NCI-H2171 (cell line): ENCODE measurements at places on chromosomes 16 and 17.

GRCh38 chr17:59783221-59784047 is 76.0 kb downstream of the VMP1 start:
- no peak for DNase-seq

GRCh38 chr16:5444189-5444588 is 346.6 kb upstream of the EEF2KMT start:
- DNase-seq, result no peak

DNA sequence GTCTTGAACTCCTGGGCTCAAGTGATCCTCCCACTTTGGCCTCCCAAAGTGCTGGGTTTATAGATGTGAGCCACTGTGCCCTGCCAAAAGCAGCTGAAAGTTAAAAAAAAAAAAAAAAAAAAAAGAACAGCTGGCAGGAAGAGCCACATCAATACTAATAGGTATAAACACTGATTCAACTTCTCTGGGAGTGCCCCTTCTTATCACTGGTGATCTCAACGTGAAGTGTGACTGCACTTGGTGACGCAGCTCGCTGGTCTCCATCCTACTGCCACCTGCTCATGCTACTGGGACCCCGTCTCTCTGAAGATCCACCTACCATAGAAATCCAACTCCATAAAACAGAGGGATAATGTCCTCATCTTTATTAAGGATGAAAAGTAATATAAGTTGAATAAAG is 40.8 kb downstream of the RNF157 start:
- no peak for DNase-seq

DNA sequence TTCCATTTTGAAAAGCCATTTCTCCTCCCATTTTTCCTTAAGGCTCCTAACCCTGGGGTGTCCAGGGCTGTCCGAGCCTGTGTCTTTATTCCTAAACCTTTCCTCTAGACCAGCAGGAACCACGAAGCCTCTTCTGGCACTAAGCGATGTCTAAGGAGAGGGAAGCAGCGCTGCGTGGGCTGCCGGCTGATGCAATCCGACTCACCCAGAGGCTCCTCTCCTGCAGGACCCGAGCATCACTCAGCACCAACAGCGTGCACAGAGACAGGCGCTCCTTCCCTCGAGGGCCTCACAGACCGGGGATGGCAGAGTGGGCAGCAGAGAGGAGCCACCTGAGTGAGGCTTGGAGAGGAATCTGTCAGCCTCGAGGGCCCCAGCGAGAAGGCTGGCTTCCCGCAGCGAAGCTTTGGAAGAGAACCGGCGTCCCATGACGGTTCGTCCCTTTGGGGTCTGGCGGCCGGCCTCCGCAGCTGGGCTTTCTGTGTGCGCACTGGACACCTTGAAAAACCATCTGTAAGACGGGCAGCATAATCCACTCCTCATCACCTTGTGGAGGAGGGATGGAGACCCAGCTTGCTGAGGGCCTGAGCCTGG is 174.3 kb downstream of the FOXL1 start:
- no peak for DNase-seq

DNA sequence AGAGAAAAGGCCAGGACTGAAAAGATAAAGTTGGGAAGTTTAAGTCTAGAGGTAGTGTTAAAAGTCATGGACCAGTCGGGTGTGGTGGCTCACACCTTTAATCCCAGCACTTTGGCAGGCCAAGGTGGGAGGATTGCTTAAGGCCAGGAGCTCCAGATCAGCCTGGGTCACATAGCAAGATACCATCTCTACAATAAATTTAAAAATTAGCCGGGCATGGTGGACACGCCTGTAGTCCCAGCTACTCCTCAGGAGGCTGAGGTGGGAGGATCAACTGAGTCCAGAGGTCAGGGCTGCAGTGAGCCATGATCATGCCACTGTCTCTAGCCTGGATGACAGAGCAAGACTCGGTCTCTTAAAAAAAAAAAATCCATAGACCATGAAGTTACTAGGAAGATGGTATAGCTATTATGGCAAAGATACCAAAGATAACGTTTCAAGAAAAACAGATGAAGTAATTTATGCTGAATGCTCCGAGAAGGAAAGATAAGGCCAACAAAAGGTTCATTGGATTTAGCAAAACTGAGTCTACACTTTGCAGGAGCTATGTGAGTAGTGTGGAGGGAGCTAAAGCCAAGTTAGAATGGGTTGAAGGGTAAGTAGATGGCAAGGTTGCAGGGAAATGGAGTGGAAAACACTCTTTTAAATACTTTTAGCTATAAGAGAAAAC is 11.7 kb downstream of the TRIM37 start:
- DNase-seq, result no peak

DNA sequence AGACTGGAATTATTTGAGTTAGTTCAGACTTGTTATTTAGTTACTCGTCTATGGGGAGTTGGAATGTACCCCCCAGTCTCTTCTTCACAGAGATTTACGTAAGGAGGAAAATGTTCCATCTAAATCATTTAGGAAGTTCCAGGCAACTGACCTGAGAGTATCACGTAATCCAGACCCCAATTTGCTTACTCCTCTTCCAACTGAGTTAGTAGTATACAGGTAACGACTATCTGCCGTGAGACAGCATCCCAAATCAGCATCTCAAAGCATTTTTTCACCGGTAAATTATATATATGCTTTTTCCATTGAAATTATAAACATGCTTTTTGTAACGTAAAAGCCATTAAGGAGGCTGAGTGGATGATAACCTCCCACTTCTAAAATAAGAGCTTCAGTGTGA is 214.3 kb upstream of the WSB1 start:
- DNase-seq, result no peak

- no peak for DNase-seq
These were observed 22.8 kb downstream of the COX11 start for GRCh38 chr17:54945671-54946070.

GRCh38 chr16:84868829-84869472 is 49.2 kb downstream of the CRISPLD2 start:
- peak; percentile 81 for DNase-seq

DNA sequence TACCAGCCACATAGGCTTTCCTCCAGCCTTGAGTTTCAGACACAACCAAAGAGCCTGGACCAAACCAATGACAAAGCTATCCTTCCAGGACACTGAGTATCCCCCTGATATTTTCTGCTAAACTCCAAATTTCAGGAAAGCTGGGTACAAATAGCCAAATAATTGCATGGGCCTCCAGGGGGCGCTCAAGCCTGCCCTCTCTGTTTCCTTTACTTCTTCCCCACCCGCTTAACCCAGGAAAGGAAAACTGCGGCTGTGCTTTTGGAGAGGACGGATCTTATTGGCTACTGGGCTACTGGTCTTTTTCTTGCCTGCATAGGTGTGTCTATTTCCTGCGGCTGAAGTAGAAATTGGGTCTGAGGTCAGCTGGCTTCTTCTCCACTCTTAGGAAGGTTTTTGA is 30.1 kb downstream of the GNGT2 start:
- peak; percentile 4 for DNase-seq

- no peak for DNase-seq
These were observed 69.2 kb downstream of the CDC27 start for GRCh38 chr17:47119746-47120520.

- no peak for DNase-seq
These were observed 31.9 kb downstream of the EPN2 start for GRCh38 chr17:19269106-19269505.

DNA sequence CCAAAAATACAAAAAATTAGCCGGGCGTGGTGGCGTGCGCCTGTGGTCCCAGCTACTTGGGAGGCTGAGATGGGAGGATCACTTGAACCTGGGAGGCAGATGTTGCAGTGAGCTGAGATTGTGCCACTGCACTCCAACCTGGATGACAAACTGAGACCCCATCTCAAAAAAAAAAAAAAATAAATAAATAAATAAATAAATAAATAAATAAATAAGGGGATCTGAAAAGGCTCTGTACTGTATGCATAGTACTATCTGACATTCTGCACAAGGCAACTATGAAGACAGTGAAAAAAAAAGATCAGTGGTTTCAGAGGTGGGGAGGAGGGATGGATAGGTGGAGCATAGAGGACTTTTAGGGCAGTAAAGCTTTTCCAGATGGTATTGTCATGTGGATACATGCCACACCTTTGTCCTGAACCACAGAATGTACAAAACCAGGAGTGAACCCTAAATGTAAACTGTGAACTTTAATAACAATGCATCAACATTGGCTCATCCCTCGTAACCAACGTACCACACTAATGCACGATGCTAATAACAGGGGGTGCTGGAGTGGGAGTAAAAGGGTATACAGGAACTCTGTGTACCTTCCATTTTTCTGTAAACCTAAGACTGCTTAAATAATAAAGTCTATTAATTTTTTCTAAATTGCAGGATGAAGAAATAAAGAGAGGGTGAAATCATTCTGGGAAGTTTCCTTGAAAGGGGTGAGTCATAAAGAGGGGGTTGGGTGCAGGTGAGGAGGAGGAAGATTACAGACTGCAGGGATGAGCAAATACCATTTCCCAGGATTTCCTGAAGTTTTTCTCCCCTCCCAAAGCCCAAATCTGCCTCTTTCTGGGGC is 155.8 kb upstream of the SDK2 start:
- no peak for DNase-seq

DNA sequence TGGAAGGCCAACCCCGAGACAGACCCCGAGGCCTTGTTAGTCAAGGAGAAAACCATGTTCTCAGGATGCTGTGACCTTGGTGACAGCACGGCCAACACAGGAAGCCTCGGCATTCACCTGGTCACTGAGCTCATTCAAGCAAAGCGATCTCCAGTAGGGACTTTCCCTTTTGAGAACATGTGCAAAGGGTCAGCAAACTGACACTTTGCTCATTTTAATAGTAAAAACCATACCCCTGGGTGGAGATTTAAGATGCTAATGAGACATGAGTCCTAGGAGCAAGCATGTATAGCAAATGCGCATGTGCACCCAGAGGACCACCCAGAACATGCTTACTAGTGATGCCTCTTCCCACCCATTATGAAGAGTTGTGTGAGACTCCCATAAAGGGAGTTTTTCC is 5.7 kb upstream of the SULT1A2 start:
- no peak for DNase-seq

- DNase-seq, result no peak
These were observed 582.7 kb upstream of the PSMD7 start for GRCh38 chr16:73713778-73714495.

DNA sequence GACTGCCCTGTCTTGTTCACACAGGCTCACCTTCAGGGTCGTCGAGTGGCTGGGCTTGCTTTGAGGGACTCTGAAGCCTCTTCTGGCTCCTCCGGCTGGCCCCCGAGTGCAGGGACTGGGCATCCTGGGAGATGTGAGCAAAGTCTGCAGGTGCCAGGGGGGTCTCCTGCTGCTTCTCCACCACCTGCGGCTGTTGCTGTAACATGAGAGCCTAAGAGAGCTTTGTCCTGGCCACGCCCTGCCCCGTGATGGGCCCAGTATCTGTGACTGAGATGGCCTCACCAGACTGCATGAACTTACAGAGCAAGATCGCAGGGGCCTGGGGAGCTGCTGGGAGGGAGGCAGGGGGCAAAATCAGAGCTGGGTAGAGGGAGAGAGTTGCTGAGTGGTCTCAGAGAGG is 12.5 kb downstream of the ERN2 start:
- peak; percentile 44 for DNase-seq

DNA sequence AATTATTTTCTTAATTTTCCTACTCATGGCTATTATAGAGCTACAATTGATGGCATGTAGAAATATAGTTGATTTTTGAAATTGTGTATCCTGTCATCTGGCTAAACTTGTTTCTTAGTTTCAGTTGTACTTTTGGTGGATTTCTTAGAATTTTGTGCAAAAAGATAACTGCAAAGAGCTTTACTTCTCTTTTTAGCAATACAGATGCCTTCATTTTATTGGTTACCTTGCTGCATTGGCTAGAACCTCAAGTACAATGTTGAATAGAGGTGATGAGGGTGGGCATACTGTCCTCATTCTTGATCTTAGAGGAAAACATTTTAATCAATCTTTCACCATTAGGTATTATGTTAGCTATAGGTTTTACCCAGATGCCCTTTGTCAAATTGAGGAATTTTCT is 67.9 kb downstream of the METRNL start:
- DNase-seq, result no peak

GRCh38 chr17:44850612-44851011 is 2.9 kb downstream of the HIGD1B start:
- peak; percentile 34 for DNase-seq

- no peak for DNase-seq
These were observed 15.6 kb downstream of the RND2 start for GRCh38 chr17:43040655-43041054.

- DNase-seq, result no peak
These were observed 154.4 kb downstream of the TANC2 start for GRCh38 chr17:63120406-63120805.

- DNase-seq, result no peak
These were observed 44.0 kb upstream of the ABCC11 start for GRCh38 chr16:48291303-48291702.

DNA sequence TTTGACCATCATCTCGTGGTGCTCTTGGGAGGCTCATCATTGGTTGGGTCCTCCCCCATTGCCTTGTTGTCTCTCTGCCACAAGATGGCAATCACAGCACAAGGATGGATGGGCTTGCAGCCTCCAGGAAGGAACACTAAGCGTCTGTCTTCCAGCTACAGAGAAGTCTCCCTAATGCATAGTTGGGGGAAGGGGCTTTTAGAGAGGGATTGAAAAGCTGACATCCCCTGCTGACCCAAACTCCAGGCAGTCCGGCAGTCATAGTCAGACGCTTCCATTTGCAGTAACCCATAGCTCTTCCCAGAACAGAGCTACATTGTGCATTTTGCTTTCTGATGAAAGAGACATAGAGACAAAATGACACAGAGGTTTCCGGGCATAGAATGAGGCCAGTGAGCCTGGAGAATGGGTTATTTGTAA is 111.4 kb downstream of the UTP18 start:
- peak; percentile 4 for DNase-seq

DNA sequence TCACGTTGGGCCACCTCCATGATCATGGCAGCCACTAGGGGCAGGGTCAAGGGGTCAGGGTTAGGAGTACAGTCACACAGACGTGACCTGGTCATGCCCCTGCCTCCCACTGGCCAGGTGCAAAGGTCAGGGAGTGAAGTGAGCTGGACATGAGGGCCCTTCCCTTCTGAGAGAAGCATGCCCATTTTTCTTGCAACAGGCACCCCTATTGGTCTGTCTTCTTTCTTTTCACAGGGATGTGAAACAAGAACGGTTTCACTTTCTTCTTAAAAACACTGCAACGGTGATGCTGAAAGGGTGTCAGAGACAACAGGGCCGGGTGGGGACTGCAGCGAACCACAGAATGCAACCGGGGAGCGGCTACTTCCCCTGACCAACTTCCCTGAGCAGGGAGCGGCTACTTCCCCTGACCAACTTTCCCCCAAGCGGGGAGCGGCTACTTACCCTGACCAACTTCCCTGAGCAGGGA is 52.1 kb upstream of the DOC2B start:
- DNase-seq, result no peak

DNA sequence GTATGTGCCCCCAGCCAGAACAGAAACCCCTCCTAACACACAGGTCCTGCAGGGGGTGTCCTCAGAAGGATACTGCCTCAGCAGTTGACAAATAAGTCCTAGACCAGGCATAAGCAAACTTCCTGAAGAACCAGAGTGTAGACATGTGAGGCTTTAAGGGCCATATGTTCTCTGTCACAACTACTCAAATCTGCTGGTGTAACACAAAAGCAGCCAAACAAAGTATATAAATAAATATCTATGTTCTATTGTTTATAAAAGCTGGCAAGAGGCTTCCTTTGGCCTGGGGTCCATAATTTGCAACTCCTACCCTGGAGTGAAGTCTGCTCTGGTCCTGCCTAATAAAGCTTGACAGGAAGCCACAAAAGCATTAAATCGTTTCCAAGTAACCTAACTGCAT is 9.9 kb downstream of the FAM83G start:
- DNase-seq, result no peak
